ENCODE measurements at places on chromosomes 5 and 9.

DNA sequence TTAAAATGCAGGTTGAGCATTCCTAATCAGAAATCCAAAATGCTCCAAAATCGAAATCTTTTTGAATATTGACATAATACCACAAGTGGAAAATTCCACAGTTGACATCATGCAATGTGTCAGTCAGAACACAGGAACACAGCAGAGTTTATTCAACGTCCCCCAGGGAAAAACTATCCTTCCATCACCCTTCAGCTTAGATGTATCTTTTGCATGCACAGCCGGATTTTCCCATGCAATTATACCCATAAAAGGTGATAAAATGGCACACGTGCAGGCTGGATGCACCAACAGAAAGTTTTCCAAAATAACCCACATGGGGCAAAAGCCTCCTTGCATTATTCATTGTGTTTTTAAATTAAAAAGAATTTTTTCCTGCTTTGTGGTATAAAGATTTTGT is 71.2 kb downstream of the RAB24 start:
- DNase-seq = no peak

- no peak for DNase-seq
Measured at GRCh38 chr5:37667430-37667829, 172.4 kb downstream of the GDNF start.

DNA sequence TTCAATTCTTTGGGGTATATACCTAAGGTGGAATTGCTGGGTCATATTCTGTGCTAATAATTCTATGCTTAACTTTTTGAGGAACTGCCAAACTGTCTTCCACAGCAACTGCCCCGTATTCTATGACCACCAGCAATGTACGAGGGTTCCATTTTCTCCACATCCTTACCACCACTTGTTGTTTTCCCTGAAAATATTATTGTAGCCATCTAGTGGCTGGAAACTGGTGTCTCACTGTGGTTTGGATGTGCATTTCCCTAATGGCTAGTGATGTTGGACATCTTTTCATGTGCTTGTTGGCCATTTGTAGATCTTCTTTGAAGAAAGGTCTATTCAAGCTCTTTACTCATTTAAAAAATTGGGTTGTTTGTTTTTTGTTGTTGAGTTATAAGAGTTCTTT is 30.7 kb downstream of the MSX2 start:
- DNase-seq = no peak

DNA sequence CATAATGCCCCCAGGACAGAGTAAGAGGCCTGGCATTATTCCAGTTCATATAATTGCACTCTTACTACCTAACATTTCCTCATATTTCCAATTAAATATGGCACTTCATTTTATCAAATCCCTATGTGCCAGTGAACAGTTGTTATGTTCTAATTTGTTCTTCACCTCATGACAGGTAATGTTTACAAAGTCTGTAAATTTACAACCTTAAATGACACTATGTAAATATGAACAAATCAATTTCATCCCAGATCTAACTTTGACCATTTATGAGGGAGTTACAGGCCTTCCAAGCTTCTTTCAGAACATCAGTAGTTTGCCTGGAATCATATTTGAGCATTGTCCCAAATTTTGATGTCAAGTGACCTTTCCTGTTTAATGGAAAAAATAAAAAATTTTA is 592.6 kb upstream of the CDH6 start:
- no peak for DNase-seq

- DNase-seq = no peak
Measured at GRCh38 chr9:122379340-122379739, 8.5 kb downstream of the PTGS1 start.

DNA sequence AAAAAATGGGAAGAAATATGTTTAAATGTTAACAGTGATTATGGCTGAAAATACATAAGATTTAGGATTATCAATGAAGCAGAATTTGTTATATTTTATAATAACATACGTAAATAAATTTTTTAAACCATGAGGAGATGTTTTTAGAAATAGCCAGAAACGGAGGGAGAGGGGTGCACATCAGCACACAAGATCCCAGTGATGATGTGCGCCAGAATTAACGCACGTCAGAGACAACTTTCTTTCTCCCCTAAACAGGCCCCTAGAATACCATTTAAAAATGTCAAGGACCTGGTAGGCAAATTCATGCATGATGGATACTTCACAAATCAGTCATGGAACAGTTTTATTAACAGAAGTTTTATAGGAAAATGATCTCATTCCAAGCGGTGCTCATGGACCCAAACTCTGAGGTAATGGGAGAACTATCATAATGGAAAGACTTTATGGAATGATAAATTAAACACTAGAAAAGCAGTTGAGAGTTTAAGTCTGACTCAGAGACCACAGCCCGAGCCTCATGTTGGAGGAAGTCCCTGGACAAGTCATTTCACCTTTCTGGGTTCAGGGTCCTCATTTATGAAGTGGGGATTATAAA is 258.9 kb upstream of the GAS1 start:
- DNase-seq = no peak

GRCh38 chr5:118228489-118228888 is 759.9 kb downstream of the DTWD2 start:
- no peak for DNase-seq

GRCh38 chr5:31182136-31182535 is 11.3 kb upstream of the CDH6 start:
- DNase-seq = no peak

GRCh38 chr5:104498281-104498680 is 935.7 kb upstream of the NUDT12 start:
- DNase-seq = no peak

DNA sequence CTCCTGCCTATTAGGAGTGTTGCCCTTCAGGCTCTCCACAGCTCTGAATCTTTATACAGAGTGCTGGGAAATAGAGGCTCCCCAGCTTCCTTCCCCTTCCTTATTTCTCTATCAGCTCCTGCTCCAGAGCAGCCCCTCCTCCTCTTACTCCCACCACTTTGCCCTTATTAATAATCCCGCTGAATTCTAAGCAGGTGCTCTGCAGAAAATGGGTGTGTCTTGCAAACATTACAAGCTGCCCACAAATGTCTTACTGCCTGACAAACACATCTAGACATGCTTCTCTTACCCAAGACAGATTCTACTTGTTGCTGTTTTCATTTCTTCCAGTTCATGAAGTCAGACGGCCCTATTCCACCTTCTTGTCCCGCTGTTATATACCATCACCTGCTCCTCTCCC is 6.4 kb downstream of the PHF24 start:
- no peak for DNase-seq

DNA sequence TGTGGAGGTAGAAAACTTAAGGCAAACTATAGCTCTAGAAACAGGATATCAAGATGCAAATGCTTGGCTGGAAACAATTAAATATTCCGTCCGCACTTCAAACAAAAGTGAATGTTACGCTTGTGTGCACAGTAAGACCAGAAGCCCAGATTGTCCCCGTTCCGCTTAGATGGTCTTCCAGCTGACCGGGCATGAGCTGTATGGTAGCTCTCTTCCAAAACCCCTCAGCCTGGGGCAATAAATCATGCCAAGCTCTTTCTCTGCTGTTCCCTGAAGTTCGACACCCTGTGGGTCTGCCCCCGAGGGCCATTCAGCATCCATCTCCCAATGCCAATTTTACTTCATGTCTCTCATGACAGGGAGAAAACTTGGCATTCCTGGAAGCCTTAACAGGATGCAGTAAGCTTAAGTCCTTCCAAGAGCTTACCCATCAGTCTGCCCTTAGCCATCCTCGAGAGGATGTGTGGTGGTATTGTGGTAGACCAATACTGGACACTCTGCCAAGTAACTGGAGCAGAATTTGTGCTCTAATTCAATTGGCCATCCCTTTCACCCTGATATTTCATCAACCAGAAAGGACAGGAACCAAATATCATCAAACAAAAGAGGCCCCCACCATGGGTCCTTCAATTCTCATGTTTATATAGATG is 70.7 kb upstream of the RANBP6 start:
- DNase-seq = no peak

GRCh38 chr9:95090871-95091577 is 226.5 kb downstream of the FANCC start:
- DNase-seq = no peak

DNA sequence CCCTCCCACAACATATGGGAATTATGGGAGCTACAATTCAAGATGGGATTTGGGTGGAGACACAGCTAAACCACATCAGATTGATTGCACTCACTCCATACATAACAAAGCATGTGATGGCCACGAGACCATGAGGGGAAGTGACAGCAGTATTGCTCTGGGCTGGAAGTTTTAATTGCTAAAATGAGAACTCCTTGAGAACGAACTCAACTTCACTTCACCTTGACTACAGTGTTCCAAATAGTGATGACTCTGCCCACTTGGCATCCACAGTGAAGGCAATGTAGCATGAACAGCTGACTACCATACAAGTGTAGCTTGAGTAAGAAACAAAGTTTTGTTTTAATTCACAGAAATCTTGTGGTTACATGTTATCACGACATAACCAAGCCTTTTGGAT is 739 bp upstream of the SPINK7 start:
- no peak for DNase-seq

All from NK-92 treated with Interleukin-12 subunit alpha and Interleukin-12 subunit beta, amount 100 ng/mL, for 24 hours (cell line).